Tibial nerve (tissue), 4 donors: ENCODE measurements at places on chromosomes 6 and 20.

DNA sequence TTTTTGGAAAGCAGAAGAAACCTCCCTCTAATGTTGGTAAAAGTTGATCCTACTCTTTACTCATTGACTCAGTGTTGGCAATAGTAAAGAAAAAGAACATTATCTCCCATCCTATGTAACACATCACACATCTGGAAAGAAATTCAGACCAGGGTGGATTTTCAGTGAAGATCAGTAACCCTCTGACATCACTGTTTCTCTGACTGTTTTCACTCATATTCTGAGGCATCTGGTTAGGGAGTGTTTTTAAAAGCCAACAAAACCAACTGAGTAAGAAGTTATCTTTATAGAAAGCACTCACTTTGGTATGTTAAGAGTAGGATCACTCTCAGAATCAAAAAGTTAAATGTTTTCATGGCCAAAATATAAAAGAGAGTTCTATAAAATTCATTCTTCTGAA, 143.6 kb downstream of the DST start:
- no peak for DNase-seq

DNA sequence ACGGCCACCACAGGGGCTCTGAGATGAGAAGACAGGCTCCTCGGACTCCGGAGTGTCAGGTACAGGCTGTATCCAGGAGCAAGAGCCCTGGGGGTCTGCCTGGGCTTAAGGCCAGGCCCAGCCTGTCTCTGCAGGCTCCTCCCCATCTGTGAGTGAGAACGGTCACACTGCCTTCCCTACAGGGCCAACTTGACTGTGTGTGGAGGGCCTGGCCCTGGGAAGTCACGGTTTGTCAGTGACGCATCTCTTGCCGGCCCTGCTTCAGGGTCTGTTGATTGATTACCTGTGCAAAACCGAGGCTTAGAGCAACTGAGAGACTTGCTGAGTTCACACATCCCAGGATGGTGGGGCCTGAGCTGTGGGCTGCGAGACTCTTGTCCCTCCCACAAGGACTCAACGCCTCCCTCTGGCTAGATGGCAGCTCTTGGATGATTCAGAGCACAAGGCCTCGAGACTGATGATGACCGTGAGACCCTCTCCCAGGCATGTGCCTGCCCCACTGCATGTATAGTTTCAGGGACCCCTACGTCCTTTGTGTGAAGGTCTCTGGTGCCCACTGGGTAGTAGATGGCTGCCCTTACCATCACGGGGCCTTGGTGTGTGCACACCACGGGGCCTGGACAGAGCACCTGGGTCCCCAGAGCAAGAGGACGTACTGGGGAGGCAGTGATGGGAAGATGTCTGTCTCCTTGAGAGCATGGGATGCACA, 5.9 kb downstream of the RBM38 start:
- no peak for DNase-seq

GRCh38 chr6:37570482-37571133, 70.9 kb upstream of the CCDC167 start:
- no peak for DNase-seq

GRCh38 chr6:150600301-150601017, 774 bp downstream of the PLEKHG1 start:
- peak; percentile 52 for DNase-seq

- no peak for DNase-seq
Measured at GRCh38 chr6:54299542-54300269, 8.5 kb upstream of the TINAG start.

DNA sequence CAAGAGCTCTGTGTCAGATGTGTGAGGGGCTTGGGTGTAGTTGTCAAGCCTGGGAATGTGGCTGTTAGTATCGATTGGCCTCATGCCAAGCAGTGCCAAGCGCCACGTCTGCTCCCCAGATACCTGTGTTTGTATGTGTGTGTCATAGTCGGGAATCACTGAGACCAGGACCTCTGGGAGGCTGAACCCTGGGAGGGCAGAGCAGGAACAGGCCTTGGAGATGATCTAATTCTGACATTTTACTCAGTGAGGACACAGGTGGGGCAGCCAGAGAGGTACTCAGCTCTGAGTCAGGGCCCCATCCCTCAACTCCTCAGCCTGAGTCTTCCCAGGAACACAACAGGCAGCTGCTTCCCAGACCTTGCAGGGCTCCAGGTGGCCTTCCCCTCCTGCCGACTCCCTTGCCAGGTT, 51.2 kb upstream of the FANCE start:
- DNase-seq, result no peak

- DNase-seq, result no peak
Measured at GRCh38 chr6:35084041-35084491, 57.1 kb downstream of the TCP11 start.

- no peak for DNase-seq
Measured at GRCh38 chr6:139960671-139961070, 586.2 kb upstream of the CITED2 start.

GRCh38 chr6:136947037-136947436, 24.9 kb downstream of the SLC35D3 start:
- DNase-seq, result no peak
